AG10803 (cell line): ENCODE measurements at places on chromosomes 16 and 17.

GRCh38 chr17:35893751-35894150, 13.6 kb upstream of the CCL5 start:
- DNase-seq: no peak

DNA sequence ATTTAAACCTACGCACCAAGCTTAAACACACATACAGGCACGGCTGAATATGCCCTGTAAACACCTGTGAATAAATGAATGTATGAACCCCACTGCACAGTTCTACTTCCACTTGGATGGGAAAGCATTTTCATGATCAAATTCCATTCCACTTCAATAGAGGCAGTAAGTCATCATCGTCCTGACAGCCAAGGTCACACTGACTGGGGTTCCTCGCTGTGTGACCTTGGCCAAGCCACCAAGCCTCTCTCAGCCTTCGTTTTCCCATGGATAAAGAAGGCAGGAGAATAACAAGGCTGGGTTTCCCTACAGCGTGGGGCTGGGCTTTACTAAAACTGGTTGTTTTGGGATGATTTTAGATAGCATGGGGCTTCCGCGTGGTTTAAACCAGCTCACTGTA, 82.8 kb downstream of the TBC1D16 start:
- DNase-seq: no peak

- DNase-seq: peak; percentile 83
These were observed 138.7 kb upstream of the RPH3AL start for GRCh38 chr17:491086-492021.

GRCh38 chr16:48164907-48165715, 9.3 kb upstream of the ABCC12 start:
- peak; percentile 58 for DNase-seq

DNA sequence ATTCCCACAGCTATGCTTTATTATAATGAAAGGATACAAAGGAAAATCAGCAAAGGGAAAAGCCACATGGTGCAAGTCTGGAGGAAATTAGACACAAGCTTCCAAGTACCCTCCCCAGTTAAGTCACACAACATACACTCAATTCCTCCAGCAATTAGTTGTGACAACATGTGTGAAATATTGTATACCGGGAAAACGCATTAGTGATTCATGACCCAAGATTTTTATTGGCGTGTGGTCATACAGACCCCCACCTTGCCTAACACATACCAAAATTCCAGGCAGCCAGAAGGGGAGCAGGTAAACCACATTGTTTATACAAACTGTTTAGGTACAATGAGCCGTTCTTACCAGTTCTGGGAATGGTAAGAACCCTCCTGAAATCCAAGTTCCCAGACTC, 160.6 kb downstream of the CYB561 start:
- no peak for DNase-seq

DNA sequence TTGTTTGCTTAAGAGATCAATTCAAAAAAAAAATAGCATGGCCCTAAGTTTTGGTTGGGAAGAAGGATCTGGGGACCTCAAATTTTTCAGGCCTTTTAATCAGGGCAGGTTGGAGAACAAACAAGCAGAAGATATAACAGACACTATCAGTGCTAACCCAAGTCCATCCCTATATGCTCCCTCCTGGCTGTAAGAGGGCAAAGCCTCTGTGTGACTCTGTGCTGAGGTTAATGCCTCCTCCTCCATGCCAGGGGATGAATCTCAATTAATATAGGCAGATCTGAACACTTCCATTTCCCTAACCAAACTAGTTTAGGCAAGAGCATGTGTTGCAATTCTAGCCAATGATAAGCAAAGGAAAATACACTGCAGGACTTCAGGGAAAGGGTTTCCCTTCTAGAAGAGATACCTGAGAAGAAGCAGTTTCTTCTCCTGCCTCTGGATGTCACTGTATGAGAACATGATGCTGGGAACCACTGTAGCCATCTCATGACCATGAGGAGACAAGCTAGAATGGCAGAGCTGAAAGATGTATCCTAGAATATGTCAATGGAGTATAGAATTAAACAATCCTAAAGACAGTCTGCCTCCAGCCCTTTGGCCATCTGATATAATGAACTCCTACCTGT, 76.0 kb downstream of the CHD9NB start:
- DNase-seq: peak; percentile 31

DNA sequence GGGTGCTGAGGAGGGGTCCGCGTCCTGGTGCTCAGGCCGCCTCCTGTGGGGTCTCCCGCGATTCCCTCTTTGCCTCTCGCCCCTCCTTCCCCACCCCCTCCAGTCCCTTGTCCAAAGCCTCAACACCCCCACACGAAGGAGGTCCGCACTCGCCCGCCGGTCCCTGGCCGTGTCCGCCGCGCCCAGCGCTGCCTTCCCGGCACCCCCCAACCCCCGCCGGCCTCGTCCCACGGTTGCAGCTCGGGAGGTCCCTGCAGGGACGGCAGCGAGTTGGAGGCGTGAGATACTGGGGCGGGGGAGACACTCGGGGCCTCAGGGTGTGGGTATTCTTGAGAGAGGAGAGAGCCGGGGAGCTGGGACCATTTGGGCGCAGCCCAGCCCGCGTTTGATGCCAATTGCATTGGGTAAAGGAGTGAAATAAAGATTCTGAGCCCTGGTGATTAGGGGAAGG, 468 bp downstream of the FLYWCH2 start:
- DNase-seq: no peak

GRCh38 chr16:6081320-6081976, 983.9 kb upstream of the EEF2KMT start:
- no peak for DNase-seq

GRCh38 chr17:5719976-5720375, 135.7 kb upstream of the NLRP1 start:
- DNase-seq: peak; percentile 9

DNA sequence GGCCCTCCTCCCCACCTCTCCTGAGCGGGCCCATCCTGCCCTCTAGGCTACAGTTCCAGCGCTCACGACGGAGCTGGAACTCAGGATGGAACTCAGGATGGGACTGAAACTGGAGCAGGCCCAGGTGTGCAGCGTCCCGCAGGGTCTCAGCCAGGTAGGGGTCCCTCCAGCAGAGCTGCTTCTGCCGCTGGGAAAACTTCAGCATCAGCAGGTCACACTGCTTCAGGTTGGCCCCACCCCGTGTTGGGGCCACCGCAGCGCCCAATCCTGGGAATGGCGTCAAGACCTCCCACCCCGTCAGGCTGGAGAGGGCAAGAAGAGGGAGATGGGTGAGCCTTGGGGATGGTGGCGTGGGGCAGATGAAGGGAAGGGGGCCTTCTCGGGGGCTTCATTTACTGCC, 62.6 kb upstream of the TMEM97 start:
- DNase-seq: no peak

DNA sequence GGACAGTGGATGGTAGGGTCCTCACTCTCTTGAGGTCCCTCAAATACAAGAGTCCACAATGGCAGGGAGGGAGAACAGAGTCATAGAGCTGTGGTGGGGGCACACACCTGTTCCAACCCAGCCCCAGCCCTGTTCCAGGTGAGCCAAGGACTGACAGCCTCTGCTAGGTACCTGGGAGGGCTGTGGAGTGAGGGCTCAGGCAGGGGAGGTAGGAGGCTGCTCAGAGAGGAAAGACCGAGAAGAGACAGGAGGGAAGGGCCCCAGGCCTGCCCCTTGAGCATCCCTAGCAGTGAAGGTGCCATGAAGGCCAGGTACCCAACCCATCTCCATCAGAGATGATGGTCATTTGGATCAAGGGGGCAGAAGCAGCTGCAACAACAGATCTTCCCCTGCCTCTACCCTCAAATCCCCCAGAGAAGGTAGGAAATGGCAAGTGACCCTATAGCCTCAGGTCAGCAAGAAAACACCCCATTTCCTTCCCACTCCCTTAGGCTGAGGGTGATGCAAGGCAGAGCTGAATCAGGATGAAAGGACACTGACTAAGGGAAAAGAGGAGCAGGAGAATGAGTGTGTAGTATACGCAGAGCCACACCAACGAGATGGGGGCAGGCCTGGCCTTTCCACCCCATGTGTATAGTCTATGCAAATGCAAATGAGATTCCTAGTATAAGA, 28.6 kb downstream of the CD300LG start:
- DNase-seq: no peak

GRCh38 chr17:2213291-2213960, 90.2 kb downstream of the SMG6 start:
- DNase-seq: peak; percentile 94

DNA sequence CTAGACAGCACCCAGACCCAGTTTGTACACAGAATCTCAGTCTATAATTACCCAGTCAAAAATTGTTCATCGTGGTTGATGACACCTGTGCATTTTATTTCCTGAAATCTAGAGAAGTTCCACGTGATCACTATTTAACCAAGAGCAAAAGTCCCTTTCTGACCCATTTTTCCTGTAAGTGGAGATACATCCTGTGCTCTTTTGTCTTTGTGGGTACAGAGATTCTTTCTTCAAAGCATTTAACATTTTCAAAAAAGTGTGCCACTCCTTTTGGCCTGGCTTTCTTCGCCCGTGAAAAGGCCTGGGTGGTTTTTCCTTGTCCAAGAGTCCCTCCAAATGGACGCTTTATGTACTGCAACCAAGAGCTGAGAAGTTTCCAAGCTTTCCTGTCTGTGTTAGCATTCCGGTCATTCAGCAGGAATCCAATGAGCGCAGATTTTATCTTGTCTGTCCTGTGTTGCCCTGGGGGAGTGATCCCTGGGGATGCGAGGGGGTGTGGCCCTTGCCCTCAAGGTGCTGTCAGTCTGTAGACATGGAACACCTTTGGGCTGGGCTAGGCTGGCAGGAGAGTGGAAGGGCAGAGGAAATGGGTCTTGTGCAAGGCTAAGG, 161.1 kb upstream of the CACNG5 start:
- DNase-seq: peak; percentile 69

GRCh38 chr16:15757077-15757386, 99.8 kb downstream of the MYH11 start:
- DNase-seq: no peak

DNA sequence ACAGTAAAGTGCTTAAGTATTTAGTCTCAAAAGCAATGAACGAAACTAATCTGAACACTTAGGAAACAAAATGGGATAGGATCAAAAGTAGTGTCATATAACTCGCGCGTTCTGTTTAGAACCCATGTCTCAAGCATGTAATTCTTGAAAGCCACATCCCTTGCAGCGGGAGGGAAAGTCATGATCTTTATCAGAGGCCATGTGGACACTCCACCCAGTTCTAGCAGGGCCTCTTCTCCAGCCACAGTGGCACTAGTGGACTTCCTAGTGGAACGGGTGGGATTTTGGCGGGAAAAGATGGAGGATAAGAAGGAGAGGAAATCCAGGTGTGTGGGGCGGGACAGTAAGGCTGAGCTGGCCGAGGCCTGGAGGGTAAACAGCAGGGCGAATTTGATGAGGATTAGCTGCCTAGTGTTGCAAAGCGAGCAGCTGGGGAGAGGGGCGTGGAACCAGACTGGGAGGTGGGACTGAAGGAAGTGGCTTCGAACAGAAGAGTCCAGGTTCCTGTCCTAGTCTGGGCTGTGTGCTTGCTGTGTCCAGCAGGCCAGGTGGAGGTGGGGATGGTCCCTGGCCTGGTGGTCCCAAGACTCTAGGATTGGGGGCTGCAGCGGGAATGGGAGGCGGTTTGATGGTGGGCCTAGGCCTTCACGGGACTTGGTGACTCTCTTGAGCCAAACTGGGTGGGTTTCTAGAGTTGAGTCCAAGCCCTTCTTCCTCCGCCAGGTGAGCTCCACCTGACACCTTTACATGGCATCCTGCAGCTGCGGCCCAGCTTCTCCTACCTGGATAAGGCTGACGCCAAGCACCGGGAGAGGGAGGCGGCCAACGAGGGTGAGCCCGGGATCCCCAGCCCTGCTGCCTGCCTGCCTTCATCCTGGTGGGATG, 15.9 kb downstream of the POLR3E start:
- no peak for DNase-seq

DNA sequence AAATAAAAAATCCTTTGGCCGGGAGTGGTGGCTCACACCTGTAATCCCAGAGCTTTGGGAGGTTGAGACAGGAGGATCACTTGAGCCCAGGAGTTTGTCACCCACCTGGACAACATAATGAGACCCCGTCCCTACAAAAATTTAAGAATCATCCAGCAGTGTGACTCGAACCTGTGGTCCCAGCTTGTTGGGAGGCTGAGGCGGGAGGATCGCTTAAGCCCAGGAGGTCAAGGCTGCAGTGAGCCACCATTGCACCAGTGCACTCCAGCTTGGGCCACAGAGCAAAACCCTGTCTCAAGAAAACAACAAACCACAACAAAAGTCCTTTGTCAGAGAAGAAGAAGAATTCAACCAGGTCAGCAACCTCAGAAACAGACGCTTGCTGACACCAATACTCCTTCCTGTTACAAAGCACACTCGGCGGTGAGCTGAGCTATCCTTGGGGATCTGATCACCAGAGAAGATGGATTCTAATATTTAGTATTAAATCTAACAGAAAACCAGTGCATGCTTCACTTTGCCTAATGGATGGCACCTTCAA, 12.9 kb upstream of the PVALEF start:
- DNase-seq: no peak

DNA sequence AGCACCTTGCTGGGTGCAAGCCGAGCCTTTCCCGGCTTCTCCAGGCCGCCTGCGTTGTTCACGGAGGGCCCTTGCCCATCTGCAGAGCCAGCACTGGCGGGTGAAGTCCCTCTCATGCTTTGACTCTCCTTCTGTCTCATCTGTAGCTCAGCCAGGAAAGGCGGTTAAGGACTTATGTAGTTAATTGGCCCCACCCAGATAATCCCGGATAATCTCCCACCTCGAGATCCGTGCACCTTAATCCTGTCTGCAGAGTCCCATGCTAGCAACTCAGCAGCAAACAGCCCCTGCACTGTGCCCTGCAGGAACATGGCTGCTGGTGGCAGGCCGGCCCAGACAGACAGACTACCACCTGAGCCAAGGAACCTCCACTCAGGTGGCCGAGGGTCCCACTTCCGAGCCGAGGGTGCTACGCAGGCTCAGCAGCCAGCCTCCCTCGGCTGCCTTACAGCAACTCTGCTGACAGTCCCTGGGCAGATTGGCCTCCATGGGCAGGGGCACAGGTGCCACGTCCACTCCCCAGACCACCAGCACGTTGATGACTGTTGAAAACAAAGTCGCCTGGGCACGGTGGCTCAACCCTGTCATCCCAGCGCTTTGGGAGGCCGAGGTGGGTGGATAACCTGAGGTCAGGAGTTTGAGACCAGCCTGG, 16.9 kb downstream of the RAB40C start:
- no peak for DNase-seq

- no peak for DNase-seq
These were observed 9.0 kb upstream of the CDIPT start for GRCh38 chr16:29871822-29872546.

DNA sequence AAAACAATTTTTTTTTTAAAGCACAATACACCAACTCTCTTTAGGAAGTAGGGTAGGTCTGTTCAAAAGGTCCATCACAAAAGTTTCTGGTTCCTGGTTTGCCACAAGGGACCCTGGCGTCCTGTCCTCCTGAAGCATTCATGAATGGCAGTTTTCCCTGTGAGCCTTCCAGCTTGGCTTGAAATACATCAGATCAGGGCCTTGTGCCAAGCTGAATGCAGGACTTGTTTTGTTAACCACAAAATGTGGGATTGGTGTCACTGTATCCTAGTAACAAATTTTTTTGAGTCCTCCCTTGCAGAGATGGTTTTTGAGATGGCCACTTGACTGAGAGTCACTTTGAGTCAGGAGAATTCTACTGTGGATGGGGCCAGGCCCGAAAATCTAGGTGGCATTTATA, 3.9 kb downstream of the GNAO1 start:
- DNase-seq: peak; percentile 3

GRCh38 chr16:5982979-5983378, 885.4 kb upstream of the EEF2KMT start:
- no peak for DNase-seq
